H4 (cell line): ENCODE measurements at places on chromosomes 4 and X. TPM values are rescaled to one million over a fixed set of nuclear protein-coding genes. Genes with fewer than 3 reads are reported as not detected.

The TRIML2 gene
- total RNA-seq: 3.4 and 10.3 TPM in 2 replicates

The HPGD gene
- 0.89 TPM in 1 of 2 replicates, not detected in the other for total RNA-seq

The TAF7L gene
- total RNA-seq: not detected in 2 replicates

The PWWP3B gene
- total RNA-seq: 7.7 and 7.9 TPM in 2 replicates

The CT45A10 gene
- 0.43 TPM in 1 of 2 replicates, not detected in the other for total RNA-seq

The RAPGEF2 gene
- total RNA-seq: 15.9 and 17.5 TPM in 2 replicates

The NAAA gene
- total RNA-seq: 0.39 and 4.3 TPM in 2 replicates

The HS3ST1 gene
- 0.35 and 0.45 TPM in 2 replicates for total RNA-seq

The POU3F4 gene
- 0.79 and 0.82 TPM in 2 replicates for total RNA-seq

The TRIM75 gene
- not detected in 2 replicates for total RNA-seq

The FAM9B gene
- not detected in 2 replicates for total RNA-seq

The CASP3 gene
- total RNA-seq: 31.9 and 46.1 TPM in 2 replicates

The VSIG4 gene
- total RNA-seq: not detected in 2 replicates

The CT47A1 gene
- not detected in 2 replicates for total RNA-seq

The TMPRSS11F gene
- not detected in 2 replicates for total RNA-seq

The SSX2 gene
- total RNA-seq: not detected in 2 replicates

The RNF175 gene
- total RNA-seq: not detected in 2 replicates

The CPXCR1 gene
- 0.14 TPM in 2 replicates for total RNA-seq

The TREX2 gene
- 1.2 TPM in 1 of 2 replicates, not detected in the other for total RNA-seq

The CT45A3 gene
- not detected in 2 replicates for total RNA-seq

The MAGEA11 gene
- total RNA-seq: 2.6 and 10.0 TPM in 2 replicates

The NAP1L5 gene
- not detected in 2 replicates for total RNA-seq

The SLC6A14 gene
- total RNA-seq: not detected in 2 replicates

The SHROOM2 gene
- 2.5 and 3.6 TPM in 2 replicates for total RNA-seq

The CT55 gene
- total RNA-seq: 0.47 and 0.87 TPM in 2 replicates

The FBXO8 gene
- total RNA-seq: 21.4 and 32.3 TPM in 2 replicates

The ARL9 gene
- not detected in 2 replicates for total RNA-seq

The FBXW7 gene
- total RNA-seq: 10.0 and 17.9 TPM in 2 replicates

The SSX4 gene
- total RNA-seq: not detected in 2 replicates

The MMRN1 gene
- not detected in 2 replicates for total RNA-seq

The NRK gene
- 0.02 and 0.06 TPM in 2 replicates for total RNA-seq
